GM12891 (cell line): ENCODE measurements at places on chromosomes 4 and X.

- no peak for DNase-seq
Observed at GRCh38 chr4:151991884-151992167, 231.0 kb upstream of the GATB start.

DNA sequence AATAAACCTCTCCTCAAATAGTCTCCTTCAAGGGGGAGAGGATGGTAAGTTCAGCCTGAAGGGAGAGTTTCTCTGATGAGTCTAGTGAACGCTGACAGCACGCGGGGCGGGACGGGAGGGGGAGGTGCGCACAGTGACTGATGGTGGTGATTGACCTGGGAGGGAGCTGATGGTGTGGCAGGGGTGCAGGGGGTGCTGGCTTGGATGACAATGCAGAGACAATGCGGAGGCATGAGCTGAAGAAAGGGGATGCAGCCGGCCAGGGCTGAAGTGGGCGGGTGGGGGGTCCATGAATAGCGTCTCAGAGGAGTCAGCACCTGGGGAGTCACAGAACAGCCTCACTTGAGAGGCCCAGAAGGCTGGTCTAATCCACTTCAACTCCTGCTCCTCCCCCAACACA, 142.5 kb upstream of the PJA1 start:
- DNase-seq, result no peak

DNA sequence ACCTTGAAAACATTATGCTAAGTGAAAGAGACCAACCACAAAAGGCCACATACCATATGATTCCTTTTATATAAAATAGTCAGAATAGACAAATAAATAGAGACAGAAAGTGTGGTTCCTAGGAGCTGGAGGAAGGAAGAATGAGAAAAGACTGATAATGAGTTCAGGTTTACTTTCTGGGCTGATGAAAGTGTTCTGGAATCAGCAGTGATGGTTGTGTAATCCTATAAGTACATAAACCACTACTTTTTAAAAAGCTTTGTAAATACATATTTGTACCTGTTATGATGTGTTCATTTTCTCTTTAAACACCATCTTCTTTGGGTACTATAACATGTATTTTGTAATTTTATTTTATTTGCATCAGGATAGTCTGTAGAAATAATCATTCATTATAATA, 20.6 kb downstream of the PIR start:
- no peak for DNase-seq

GRCh38 chrX:40096395-40097091, 1.2 kb downstream of the BCOR start:
- DNase-seq, result no peak

DNA sequence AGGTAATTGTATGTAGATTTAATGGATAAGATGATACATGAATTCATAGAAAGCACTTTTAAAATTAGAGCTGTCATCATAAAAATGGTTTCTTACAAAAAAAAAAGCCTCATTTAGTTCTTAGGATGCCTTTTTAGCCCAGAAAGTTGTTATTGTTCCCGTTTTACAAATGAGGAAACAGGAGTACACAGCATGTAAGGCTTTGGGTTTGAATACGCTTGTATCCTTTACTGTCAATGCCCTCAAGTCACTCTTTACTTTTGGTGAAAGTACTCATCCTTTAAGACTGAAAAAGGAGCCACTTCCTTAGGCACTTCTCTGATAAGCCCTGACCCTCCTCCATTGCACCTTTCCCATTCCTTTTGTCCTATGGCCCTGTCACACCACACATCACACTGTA, 4.9 kb downstream of the EREG start:
- no peak for DNase-seq

- no peak for DNase-seq
Observed at GRCh38 chr4:3766785-3767569, 792 bp downstream of the ADRA2C start.

- no peak for DNase-seq
Observed at GRCh38 chr4:39043058-39043860, 11.1 kb upstream of the TMEM156 start.

DNA sequence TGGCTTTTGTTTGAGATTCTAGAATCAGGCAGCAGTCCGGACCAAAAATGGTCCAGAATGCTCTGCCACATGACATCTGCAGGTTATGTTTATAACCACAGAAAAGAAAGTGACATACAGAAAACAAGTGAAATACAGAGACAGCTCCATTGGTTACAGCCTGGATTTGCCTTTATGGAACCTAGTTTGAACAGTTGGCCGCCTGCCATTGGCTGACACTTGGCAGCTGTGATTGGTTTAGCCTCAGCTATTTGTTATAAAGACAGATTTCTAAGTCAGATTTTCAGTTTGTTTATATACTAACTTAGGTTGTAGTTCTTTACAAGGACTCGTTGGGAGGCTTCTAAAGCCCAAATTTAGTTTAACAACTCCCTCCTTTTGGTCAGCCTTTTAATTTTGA, 40.8 kb upstream of the IL9R start:
- DNase-seq, result no peak

- DNase-seq, result no peak
Observed at GRCh38 chr4:78629991-78630541, 78.5 kb downstream of the ANXA3 start.

- no peak for DNase-seq
Observed at GRCh38 chrX:66074920-66075879, 35.3 kb upstream of the VSIG4 start.

DNA sequence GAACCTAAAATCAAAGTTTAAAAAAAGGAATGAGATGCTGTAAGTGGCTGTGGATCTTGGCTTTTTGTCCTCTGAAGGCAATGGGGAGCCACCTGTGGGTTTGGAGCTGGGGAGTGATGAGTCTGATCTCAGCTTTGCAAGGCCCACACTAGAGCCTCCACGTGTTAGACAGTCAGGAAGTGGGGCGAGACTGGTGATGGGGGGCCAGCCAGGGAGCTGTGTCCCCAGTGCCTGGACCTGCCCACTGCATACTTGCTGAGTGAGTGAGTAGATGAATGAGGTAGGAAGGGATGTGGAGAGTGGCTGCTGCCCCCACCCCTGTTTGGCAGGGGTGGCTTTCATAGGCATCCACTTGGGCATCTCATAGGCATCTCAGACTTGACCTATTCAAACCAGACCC, 84.0 kb downstream of the NHSL2 start:
- no peak for DNase-seq

DNA sequence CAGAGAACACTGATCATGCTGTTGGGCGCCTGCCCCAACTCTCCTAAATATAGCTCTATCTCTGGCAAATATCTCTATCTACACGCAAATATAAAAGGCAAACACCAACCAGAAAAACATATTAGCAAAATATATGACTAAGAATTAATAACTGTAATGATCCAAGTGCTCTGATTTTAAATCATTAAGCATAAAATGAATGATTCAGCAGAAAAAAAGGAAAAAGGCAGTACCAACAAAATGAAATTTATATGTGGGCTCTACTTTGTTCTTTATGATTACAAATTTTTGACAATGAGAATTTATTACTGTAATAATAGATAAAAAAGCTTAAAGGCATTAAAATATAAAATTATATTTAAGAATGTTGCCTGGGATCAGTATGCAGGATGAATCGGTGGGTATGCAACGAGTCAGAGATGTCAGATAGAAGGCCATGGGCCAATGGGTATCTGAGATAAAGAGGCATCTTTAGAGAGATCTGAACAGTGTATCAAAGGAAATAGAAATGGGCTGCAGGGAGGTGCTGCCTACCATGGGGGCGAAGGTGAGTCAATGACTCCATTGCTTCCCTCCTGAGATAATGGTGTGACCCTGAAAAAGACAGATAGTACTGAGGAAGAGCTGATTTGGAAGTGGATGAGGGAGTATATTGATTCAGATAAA, 234.8 kb downstream of the SCFD2 start:
- DNase-seq, result no peak

DNA sequence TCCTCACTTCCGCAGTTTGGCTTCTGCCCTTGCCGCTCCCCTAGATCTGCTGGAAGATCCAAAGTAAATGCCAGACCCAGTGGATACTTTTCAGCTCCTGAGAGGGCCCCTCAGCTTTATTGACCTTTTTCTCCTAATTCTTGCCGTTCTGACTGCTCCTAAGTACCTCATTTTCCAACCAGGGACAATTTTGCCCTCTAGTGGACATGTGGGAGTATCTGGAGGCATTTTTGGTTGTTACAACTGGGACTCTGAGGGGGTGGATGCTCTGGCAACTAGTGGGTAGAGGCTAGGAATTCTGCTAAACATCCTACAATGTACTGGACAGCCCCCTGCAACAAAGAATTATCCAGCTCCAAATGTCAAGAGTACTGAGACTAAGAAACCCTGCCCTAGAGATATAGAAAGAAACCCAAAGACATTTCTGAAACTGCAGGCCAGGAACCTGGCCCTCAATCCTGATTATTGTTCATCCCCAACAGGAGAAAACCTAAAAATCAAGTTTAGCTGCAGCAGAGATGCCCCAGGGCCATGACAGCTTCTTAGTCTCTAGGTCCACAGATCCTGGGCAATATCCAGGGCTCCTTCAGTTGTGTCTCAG, 3.4 kb downstream of the TEX13B start:
- DNase-seq, result no peak

DNA sequence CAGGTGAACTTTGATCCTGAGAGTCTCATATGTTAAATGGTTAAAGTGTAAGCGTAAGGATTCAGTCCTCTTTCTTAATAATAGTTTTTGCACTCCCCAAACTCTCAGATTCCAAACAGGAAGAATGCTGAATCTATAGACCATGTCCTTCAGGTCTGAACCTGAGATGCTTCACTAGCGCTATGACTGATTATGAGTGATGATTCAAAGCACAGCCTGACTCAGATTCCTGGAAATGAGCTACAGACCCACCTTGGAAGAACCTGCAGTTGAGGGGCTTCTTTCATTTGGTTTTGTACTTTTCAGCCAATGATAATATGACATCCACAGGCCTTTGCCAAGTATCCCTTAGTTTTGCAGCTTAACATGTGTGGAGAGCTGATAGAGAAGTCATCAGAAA, 1.4 kb downstream of the EDNRA start:
- DNase-seq, result no peak

GRCh38 chr4:156252358-156252921, 298.8 kb upstream of the CTSO start:
- no peak for DNase-seq

DNA sequence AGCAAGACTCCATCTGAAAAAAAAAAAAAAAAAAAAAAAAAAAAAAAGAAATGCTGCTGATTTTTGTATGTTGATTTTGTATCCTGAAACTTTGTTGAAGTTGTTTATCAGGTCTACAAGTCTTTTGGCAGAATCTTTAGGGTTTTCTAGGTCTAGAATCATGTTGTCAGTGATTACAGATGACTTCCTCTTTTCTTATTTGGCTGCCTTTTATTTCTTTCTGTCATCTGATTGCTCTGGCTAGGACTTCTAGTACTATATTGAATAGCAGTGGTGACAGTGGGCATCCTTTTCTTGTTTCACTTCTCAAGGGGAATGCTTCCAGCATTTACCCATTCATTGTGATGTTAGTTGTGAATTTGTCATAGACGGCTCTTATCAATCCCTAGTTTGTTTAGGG, 334.4 kb downstream of the SPRY1 start:
- DNase-seq, result no peak

DNA sequence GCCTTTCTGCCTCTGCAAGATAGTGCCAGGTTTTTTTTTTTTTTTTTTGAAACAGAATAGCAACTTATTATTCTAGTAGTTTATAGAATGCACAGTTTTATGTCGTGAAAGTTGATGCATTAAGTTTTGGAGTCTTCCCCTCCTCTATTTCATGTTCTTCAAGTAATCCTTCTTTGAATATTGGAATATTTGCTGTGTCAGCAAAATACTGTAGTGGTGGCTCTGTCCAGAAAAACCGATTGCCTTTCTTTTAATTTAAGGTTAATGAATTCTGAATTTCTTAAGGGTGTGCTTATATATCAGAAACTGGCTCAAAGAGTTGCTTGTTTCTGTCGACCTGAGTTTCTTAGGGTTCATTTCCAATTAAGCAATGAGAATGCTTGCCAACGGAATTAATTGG, 34.8 kb upstream of the TMSB15B start:
- DNase-seq, result no peak

DNA sequence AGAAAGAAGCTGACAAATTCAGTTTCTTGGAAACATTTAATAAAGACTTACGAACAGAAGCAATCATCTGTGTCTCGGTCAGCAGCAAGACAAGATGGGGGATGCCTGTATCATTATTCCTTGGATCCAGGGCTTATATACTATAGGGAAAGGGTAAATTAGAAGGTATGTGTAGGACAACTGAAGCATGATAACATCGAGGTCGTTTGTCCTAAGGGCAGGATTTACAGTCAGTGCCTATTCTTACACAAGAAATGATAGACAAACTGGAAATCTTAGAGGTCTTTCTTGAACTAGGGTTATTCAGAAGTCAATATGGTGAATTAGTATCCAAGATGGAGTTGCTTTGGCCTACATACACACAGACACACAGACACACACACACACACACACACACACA, 553.0 kb downstream of the STPG2 start:
- DNase-seq, result no peak

DNA sequence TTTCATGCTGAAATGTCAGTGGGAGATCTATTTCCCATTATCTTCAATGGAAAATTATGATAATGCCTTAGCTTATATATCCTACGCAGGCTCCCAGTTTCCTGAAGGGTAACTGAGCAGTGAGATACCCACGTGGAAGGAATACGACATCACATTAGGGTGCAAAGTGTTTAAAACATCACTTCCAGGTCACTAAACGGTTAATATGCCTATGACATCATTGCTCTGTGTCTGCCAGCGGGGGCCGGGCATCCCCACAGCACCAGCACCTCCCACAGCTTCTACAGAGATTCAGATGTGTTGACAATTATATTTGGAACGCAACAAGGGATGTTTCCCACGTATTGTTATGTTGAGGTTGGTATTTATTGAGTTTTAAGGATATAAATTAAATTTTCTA, 27.1 kb downstream of the TMEM271 start:
- no peak for DNase-seq

DNA sequence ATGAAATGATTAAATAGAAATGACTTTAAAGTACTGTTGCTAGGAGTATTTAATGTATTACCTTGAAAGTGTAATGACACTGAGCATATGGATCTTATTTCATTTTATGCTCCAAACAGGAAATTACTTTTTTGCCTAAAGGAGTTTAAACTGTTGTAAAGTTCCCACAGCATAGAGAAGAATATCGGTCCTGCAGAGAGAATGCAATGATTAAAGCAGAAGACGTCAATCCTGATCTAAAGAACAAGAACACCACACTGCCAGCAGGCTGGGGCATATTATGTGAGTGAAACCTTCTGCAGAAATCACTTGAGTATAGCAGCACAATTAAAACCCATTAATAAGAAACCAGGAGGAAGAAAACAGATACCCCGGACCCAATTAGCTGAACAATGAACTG, 72.8 kb upstream of the CAMK2D start:
- DNase-seq, result no peak

DNA sequence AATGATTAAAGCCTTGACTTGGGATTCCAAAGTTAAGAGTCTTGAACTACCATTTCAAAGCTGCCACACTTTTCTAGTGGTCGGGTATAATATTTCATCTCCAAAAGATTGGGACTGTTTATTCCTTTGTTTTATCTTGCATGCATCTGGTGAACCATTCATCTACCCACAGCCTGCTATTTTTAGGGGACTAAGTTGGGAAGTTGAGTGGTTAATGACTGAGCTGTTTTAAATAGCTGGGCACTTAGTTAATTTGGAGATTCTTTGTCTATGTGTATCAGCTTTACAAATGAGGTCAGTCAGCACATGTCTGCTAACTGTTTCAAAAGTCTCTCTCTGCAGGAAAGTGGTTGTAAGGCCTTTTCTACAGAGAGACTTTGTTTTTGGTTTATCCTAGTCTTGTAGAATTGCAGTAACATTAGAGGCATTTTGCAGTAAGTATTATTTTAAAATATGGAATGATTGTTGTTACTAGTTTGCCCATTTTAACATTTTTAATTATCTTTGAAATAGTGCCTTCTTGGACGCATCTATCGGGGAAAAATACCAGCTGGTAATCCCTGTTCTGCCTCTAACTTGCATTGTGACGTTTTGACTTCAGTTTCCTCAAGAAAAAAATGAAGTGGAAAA, 8.2 kb downstream of the BMP2K start:
- no peak for DNase-seq
